ENCODE measurements at places on chromosomes 2 and 18. TPM values are rescaled to one million over a fixed set of nuclear protein-coding genes. Genes with fewer than 3 reads are reported as not detected.

DNA sequence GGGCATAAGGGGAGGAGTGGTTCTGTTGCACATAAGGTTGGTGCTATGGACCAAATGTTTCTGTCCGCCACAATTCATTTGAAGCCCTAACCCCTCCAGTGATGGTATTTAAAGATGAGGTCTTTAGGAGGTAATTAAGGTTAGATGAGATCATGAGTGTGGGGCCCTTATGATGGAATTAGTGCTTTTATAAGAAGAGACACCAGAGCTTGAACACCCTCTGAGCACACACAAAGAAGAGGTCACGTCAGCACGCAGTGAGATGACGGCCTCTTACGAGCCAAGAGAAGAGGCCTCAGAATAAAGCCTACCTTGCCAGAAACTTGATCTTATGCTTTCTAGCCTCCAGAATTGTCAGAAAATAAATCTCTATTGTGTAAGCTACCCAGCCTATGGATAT is 386.4 kb upstream of the CYRIA start:
- no peak for DNase-seq

DNA sequence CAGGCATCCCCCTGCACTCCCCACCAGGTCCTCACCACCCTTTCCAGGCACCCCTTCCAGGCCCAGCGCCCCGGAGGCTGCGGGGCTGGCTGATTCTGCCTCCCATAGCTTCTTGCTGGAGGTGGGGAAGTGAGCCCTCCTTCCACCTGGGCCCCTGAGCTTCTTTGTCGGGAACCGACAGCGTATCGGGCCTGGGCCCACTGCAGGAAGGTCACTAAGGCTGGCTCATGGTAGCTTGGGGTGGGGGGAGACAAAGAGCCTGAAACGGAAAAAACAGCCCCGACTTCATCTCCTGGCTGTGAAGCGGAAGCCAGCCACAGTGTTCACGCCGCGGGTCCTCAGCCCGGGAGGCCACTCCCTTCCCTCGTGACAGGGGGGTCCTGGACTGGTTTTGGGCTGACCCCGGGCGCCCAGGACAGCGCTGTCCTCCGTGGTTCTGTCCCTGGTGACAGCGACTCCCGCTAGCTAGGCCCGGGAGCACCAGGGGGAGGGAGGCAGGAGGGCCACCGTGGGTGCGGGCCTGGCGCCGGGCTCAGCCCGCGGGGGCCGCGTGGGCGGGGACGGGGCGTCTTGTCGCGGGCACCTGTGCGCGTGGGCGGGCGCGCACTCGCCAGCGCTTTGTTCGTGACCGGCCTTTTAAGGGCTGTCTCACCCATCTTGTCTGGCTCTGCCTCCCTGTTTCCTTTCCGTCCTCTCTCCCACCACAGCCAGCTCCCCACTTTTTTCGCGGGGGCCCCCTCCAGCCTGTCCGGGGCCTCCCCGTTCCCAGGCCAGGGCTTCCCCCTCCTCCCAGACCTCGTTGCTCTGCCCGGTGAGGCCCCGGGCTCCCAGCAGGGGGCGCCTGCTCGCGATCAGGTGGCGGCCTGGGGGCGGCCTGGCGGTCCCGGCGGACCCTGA is 64.9 kb downstream of the DNMT3A start:
- DNase-seq: peak; percentile 72

- DNase-seq: no peak
Observed at GRCh38 chr2:71530641-71531332, 77.4 kb downstream of the DYSF start.

The SIX3 gene
- not detected for total RNA-seq

The UGT1A1 gene
- not detected for total RNA-seq

The IFT172 gene
- total RNA-seq: 13.6 TPM

DNA sequence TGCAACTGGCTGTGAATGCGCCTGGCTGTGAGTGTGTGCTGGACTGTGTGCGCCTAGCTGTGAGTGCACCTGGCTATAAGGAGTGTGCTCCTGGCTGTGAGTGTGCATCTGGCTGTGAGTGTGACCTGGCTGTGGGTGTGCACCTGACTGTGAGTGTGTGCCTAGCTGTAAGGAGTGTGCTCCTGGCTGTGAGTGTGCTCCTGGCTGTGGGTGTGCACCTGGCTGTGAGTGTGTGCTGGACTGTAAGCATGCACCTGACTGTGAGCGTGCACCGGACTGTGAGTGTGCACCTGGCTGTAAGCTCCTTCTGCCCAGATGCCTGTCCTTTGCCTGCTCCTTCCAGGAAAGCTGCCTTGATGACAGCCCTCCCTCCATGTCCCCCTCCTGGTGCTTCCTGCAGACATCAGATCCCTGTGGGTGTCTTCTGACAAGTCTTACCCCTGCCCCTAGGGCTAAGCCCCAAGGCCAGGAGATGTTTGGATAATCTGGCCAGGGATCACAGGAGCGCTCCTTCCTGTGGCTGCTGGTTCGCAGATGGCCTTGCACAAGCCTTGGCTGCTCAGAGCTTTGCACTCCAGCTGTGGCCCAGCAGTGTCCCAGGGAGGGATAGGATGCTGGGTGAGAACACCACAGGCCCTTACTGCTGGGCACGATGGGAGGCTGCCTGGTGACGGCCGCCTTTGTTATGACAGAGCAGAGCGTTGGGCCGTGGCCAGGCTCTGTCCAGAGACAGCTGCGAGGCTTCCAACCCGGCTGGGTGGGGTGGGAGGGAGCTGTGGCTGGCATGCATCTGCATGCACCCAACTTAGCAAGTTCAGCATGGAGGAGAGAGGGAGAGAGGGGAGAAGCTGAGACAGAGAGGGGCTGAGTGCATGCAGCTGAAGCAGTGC is 89.9 kb downstream of the GLI2 start:
- peak; percentile 65 for DNase-seq

- no peak for DNase-seq
Observed at GRCh38 chr2:229273006-229273722, 2.1 kb upstream of the PID1 start.

The ESPNL gene
- 0.28 TPM for total RNA-seq

All from heart left ventricle (tissue), 16 donors.